ENCODE measurements at places on chromosomes 1 and 21. TPM values are rescaled to one million over a fixed set of nuclear protein-coding genes. Genes with fewer than 3 reads are reported as not detected.

- DNase-seq: no peak
Observed at GRCh38 chr1:183911285-183911684, 106.4 kb downstream of the RGL1 start.

- DNase-seq: no peak
Observed at GRCh38 chr1:47592296-47593012, 154.6 kb downstream of the FOXD2 start.

DNA sequence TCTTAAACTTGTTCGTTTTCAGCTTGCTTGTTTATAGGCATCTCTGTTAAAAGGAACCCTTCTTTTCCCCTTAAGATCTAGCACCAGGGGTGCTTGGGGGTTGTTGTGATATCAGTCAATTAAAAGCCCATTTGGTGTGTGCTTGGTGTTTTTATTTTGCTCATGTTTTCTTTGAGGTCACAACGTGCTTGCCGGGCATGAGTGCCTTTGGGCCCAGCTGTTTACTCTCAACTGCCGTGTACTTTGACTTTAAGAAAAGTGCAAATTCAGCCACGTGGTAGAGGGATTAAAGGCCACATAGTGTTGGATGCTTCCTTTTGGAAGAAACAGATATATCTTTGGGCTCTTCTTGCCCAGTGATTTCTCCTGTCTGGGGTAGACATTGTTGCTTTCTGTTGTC is 10.5 kb downstream of the ARID1A start:
- DNase-seq: no peak

- DNase-seq: no peak
Observed at GRCh38 chr1:232845406-232845955, 40.3 kb downstream of the MAP10 start.

DNA sequence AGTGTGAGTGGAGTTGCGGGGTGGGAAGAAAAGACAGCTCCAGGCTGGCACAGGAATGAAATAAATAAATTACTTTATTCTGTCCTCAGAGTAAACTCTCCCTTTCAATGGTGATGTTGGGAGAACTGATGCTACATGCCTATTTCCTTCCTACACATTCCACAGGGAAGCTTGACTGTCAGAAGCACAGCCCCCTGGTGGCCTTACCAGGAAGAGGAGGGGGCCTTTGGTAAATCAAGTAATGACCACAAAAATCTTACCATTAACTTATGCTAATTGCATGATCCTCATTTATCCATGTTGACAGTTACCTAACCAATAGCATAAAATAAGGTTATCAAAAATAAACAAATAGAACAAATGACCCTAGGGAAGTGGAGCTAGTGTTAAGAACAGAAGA is 605.0 kb upstream of the PKN2 start:
- DNase-seq: no peak

DNA sequence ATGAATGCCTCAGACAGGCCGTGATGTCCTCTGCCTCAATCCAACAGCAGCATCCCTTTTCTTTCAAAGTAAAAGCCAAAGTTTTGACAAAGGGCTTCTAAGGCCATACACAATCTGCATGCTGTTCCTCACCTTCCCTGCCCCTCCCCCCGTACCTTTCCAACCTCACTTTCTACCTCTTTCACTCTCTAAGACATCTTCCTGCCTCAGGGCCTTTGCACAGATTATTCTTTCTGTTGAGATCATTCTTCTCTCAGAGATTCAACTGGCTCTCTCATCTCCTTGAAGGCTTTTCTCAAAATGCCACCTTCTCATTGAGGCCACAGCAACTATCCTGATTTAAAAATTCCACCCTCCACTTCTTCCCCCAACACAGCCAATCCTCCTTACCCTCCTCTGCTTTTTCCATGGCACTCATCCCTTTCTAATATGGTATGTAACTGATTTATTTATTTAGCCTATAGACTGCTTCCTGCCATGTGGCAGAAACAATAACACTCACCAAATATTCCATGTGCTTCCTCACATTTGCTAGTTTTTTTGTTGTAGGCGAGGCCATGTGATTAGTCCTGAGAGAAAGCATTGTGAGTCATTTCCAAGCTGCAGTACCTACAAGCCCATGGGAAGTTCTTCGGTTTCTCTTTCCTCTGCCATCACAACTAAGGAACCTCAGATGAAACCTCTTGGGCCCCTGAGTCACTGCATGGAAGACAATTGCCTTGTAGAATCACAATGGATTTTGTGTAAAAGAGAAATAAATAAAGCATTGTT is 58.7 kb upstream of the GADD45A start:
- DNase-seq: peak; percentile 67

DNA sequence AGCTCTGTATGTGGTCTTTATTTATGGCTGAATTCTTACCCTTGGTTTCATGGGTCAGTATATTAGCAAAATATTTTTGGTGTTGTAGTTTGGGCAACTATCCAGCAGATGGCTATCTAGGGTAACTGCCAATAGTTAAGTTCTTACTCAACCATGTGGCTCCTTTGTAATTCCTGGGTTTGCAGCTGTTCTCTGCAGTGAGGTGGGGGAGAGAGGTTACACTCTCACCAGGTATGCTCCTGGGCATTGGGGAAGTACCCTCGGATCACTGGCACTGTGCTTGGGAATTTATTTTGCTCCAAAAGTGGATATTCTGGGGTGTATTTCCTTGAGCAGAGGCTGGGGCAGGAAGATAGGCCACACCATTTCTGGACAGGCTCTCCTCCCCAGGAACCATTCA is 436.7 kb upstream of the TMPRSS15 start:
- no peak for DNase-seq

DNA sequence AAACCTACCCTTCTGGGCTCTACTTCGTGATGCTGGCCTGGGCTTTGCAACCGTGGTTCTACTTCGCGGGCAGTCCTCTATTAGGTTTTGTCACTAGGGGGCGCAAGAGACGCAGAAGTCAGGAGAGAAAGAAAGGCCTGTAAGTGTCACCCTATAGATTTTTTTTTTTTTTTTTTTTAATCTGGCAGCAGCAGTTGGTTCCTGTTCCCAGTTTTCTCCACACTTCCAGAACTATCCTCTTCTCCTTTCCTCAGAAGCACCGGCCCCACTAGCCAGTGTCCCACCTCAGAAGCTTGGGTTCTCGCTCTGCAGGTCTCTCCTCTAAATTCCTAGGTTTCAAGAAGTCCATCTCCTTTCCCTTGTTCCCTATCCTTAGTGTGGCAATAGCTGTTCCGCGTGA is 9.1 kb upstream of the LCE2D start:
- DNase-seq: no peak

GRCh38 chr1:173122958-173123852 is 72.5 kb upstream of the TNFSF18 start:
- peak; percentile 76 for DNase-seq

DNA sequence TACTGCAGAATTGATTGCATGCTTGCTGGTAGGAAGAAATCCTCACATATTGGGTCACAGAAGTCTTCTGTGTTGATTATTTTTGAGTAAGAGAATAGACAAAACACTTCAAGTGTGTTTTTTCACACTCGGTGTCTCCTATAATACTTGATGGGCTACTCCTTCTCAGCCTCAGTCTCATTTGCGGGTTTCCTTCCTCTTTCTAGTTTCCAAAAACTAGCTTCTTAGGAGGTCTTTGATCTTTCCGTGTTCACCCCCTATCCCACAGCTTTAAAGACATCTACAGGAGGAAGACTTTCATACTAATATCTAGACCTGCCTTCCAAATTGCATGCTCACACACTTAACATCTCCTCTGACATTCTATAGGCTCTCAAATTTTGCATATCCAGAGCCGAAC is 40.7 kb upstream of the NTPCR start:
- no peak for DNase-seq

- no peak for DNase-seq
Observed at GRCh38 chr1:7538033-7538432, 233.1 kb upstream of the VAMP3 start.

GRCh38 chr1:50878434-50878833 is 81.6 kb downstream of the FAF1 start:
- no peak for DNase-seq

- DNase-seq: no peak
Observed at GRCh38 chr1:216502528-216503162, 79.4 kb upstream of the USH2A start.

- DNase-seq: no peak
Observed at GRCh38 chr1:206472886-206473285, 2.6 kb downstream of the IKBKE start.

DNA sequence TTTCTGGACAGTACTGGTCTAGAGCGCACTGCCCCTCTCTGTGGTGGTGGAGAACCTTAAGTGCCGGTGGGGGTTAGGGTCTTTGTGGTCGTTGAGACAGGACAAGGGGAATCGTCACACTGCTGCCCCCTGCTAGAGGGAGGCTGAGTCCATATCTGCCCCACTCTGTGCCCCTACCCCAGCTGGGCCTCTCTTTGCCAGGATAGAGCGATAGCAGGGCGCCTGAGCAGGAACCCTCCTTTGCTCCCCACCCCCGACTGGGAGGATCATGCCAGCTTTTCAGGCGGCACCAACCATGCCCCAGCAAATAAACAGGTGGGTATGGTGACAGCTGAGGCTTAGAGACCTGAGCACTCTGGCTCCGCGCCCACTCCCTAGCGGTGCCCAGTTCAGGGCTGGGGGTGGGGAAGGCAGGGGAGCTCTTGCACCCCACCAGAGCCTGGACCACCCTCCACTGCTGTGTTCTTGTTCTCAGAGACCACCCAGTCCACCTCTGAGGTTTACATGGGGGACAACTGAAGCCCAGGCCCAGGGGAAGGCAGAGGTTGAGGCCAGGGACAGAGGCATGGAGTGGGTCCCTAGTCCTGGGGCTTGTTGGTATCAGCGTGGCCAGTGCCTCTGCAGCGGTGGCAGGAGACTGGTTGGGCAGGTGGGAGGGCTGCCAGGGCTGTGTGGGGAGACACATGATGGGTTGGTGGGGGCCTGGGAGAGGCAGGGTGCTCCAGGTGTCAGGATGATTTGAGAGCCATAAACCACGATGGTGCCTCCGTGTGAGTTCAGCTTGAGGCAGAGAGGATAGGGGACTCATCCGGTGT is 1.6 kb downstream of the PADI2 start:
- no peak for DNase-seq

DNA sequence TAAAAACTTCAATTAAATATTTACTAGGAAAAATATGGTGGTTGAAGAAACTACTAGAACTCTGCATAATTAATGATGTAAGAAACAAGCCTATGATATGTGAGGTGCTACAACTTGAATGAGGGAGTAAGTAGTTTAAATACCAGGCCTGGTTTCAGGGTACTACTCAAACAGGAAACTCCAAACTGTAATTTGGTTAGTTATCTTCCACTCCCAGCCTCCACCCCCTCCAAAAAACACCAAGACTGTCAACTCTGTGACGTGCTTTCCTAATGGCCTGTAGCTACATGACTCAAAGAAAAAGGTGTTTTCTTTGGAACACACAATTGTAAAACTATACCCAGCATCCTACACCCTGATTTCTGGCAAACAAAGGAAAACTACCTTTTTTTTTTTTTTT is 55.9 kb upstream of the RCC1 start:
- DNase-seq: no peak

- DNase-seq: peak; percentile 45
Observed at GRCh38 chr1:48107516-48107915, 110.3 kb upstream of the TRABD2B start.

DNA sequence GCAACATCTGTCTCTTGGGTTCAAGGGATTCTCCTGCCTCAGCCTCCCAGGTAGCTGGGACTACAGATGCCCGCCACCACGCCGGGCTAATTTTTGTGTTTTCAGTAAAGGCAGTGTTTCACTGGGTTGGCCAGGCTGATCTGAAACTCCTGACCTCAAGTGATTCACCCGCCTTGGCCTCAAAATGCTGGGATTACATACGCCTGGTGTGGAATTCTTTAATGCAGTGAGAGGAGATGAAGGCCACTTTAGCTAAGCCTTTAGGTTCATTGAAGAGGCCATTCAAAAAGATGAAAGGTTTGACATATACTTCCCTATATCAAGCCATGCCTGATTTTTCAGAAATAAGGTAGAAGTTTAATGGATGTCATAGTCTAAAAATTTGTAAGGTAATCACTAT is 162.7 kb downstream of the ST6GALNAC3 start:
- DNase-seq: no peak

DNA sequence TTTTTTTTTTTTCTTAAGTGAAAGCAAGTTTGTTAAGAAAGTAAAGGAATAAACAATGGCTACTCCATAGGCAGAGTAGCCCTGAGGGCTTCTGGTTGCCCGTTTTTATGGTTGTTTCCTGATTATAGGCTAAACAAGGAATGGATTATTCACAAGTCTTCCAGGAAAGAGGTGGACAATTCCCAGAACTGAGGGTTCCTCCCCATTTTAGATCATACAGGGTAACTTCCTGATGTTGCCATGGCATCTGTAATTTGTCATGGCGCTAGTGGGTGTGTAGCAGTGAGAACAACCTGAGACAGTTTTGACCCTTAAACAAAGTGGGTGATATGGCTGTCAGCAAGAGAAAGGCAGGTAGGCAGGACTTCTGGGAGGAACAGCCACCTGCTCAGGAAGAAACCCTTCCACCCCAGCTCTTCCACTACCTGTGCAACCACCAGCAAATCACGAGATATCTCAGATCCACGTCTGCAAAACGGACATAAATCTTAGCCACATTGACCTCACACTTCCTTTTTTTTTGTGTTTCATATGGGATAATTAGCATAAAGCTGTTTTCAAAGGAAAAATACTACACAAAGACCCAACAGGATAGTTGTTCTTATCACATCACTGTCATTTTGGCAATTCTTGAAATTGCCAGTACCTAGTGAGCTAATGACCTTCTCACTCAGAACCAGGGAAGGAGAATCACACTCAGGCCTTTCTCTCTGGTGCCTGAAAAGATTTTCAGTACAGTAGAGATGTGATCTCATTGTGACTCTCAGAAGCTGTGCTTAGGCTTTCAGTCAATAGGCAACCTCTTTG is 34.8 kb upstream of the DUSP10 start:
- DNase-seq: no peak

DNA sequence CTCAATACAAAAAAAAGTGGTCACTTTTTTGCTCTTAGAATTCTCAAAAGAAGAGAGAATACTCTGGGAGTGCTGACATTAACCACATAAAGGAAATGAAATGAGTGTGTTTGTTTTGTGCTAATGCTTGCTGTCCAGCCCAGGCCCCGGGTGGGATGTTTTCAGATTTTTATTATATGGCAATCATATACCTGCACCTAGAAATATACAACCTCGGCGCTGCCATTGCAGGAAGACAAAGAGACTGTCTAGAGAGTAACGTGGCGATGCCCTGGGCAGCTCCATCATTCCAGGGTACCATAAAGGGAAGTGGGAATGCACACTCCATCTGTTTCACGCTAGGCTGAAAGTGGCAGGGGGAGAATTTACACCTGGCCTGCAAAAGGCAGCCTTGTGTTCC is 7.1 kb downstream of the BACE2 start:
- no peak for DNase-seq

Gene KRTAP19-3
- not detected for total RNA-seq

Gene RNF186
- not detected for total RNA-seq

Gene DMBX1
- not detected for total RNA-seq

Gene TEDDM1
- not detected for total RNA-seq

Gene OR2L13
- total RNA-seq: not detected

Gene EXTL2
- total RNA-seq: 4.7 TPM

Gene CD1B
- not detected for total RNA-seq

Data from epithelial cell of proximal tubule (primary cell).